ENCODE measurements at places on chromosomes 7 and 10.
A peak's percentile ranks its signal among the peaks of the same experiment; 100 is the strongest.

DNA sequence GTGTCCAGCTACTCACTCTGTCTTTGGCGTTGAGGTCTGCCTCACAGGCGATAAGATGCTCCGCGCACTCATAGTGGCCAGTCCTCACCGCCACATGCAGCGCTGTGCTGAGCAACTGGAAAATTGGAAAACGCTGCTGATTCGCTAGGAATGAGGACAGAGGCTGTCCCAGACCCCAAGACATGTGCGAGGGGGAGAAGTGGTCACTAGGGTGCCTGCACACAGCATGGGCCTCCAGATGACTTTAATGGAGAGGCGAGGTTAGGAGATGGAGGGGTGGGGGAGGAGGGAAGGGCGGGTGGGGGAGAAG is 5.2 kb downstream of the ANKRD1 start:
- DNase-seq: no peak

DNA sequence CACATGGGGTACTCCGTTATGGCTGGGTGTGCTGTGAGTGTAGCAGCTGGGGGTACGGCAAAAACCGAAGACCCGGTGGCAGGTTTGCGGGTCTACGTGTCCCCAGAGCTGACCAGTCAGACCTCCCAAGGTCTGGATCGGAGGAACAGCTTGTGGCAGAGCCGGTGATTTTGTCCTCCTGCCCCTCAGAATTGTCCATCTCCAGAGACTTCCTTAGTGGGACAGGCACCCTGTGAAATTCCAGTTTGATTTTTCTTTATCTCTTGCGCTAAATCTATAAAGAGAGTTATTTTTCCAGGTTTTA is 1.0 kb downstream of the EIF3B start:
- no peak for DNase-seq

- DNase-seq: no peak
Observed at GRCh38 chr10:51462076-51462779, 237.2 kb downstream of the CSTF2T start.

DNA sequence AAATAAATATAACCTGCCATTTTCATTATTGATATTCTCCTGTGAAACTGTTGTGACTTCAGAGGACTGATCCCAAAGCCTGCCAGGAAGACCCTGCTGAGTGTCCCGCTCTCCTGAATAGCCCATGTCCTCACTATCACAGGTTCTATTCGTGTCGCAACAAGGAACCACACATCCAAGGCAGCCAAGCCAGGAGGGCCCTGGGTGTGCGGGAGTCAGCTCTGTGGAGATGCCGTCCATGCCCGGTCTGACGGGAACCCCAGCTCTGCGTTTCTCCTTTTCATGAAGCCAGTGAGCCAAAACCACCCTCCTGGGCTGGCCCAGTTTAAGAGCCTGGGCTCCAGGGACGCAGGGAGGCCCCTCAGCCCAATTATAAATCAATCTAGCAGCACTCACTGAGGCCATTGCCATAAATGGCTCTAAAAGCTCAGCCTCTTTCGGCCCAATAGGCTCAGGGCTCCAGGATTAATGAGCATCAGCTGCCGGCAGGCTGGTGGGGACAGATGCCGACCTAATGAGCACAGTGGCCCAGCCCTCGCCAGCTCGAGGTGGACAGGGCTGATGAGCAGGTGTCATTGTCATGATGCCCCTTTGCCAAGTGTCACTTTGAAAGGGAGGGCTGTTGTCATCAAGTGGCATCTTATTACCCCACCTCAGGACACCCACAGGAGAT is 177.9 kb downstream of the PLXNA4 start:
- DNase-seq: no peak

DNA sequence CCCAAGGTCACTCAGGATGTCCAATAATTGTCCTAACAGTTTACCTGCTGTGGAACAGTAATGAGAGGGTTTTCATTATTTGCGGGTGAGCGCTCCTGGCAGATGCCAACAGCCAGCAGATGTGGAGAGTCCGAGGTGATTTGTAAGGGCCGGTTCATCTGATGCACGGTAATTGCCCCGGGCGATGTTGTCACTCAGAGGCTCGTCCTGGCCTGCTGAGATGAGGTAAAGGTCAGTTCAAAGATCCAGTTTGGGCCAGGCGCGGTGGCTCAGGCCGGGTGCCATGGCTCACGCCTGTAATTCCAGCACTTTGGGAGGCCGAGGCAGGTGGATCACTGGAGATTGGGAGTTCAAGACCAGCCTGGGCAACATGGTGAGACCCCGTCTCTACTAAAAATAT is 16.9 kb downstream of the LHPP start:
- no peak for DNase-seq

DNA sequence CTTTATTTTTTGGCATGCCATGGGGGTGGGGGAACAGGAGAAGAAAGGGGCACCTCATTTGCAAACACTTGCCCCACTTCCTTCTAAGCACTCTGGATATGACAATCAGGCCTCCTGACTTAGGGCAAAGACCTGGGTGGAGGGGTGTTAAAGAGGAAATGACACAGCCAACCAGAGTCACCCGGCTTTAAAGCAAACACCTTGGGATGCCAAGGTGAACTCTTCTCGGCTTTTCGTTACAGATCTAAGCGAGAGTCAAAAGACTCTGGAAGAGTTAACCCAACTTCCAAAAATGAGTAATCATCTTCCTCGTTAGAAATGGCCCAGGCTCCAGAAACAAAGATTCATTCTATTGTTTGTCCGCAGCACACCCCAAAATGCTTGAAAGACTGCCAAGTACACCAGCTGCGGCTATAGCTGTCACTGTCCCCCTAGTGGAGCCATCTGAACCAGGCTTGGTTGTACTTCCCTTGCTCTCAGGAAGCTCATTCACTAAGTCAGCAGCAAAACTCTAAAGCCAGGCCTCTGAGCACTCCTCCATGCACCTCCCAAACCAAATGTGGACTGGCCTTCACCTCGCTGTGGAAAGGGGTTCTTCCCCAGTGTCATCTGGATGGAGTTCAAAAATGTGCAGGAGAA is 24.8 kb downstream of the FAM53B start:
- DNase-seq: no peak

DNA sequence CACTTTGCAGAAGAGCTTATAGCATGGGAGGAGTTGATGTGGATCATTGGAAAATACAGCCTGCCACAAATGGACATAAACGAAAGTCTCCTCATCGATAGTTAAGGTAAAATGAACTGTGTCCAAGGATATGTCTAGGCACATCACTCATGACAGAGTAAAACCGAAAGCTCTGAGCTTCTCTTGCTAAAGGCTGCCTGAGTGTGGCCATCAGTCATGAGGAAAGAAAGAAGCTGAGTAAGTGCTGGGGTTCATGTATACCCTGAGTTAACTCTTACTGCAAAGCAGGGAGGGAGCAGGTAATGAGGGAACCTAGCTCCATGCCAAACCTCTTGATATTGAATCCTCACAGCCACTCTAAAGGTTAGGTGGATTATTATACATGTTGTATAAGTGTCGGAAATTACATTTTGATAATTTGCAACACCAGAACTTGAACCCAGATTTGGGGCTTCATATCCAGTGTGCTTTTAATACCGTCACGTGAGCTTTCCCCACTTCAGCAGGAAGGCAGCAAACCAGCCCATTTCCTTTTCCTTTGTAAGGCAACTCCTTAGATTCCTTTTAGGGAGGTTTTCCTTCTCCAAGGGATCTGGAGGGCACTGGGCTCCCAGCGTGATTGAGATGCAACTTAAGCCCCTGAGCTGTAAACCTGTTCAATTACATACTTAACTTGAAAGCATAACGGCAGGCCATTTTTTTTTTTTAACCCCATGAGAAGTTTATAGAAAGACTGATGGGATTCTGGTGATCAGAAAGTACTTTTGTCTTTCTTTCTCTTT is 215.0 kb downstream of the PHF14 start:
- no peak for DNase-seq

GRCh38 chr10:131737543-131738395 is 163.0 kb upstream of the PPP2R2D start:
- no peak for DNase-seq

- DNase-seq: no peak
Observed at GRCh38 chr7:40194745-40195144, 59.9 kb downstream of the SUGCT start.

DNA sequence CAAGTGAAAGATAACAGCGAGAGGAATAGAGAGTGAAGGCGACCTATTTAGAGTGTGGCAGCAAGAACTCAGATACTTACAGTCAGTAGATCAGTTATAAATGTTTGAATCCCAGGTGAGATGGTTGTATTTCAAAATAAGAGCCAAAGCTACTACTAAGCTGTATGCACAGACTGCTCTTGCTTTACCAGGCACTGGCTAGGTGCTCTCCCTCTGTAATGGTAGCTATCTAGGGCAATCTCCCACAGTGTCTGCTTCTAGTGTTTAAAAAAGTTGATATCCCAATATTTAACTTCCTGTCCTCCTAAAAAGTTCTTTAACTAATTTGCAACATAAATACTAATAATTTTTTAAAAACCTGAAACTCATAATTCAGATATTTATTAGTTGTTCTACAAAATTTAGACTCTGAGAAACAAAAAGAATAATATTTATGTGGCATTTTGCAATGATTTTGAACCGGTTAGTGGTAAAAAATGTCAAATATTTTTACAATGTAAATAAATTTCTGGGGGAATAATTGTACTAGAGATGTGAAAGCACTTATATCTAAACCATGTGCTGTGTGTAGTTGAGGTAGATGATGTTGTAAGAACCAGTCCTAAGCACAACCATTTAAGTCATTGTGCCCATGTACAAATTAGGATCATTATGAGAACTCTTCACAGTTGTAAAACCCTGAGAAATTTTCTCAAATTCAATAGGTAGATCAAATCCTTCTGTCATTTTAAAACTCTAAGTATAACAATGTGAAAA is 349.3 kb upstream of the SEMA3D start:
- DNase-seq: no peak

DNA sequence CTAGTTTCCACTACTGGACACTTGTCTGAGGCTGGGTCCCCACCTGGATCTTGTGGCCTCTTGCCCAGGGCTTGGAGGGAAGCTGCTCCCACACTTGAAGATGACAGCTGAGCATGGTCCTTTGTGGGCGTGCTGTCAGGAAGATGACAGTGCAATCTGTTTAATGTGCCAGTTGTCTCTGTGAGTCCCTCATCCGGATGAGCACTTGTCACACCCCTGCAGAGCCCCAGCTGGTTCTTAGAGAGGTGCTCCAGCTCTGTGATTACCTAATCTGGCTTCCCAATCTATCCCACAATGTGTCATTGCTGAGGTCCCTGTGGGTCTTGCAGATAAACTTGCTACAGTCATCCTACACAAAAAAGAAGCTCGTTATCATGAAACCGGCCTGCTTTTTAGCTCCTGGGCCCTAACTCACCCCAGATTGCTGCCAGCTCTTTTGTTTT is 34.8 kb upstream of the CCSER2 start:
- DNase-seq: no peak

- no peak for DNase-seq
Observed at GRCh38 chr10:116683166-116683565, 59.2 kb downstream of the HSPA12A start.

GRCh38 chr10:6995341-6995740 is 415.3 kb upstream of the PRKCQ start:
- DNase-seq: no peak

DNA sequence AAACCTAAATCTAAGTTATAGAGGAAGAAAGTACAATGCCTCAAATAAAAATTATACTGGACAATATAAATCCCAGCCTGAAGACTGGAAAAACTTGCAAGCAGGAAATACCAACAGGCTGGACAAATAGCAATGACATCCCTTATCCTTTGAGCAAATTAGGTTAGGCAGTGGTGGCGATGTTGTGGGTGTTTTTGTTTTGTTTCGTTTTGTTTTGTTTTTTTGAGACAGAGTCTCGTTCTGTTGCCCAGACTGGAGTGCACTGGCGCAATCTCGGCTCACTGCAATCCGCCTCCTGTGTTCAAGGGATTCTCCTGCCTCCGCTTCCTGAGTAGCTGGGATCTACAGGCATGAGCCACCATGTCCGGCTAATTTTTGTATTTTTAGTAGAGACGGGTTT is 57.3 kb upstream of the TES start:
- no peak for DNase-seq

DNA sequence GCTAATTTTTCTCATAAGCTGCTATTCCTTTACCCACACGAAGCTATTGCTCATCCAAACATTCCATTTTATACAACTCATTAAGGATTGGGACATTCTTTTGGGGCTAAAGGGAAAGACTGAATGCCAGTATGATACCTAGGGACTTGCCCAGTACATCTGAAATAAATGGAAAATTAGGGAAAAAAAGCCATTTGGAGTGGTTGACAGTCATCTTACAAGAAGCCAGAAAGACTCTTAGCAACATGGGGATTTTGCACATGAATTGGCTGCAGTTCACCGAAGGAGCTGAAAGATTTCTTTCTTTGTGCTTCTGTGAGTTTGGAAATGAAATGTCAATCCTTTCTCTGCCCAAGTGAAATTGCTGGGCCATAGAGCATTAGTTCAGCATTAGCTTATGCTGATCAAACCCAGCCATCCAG is 43.3 kb upstream of the MTURN start:
- no peak for DNase-seq

GRCh38 chr10:14456218-14456869 is 125.6 kb upstream of the FRMD4A start:
- DNase-seq: no peak

GRCh38 chr10:7819121-7819460 is 786 bp downstream of the TAF3 start:
- peak; percentile 30 for DNase-seq

DNA sequence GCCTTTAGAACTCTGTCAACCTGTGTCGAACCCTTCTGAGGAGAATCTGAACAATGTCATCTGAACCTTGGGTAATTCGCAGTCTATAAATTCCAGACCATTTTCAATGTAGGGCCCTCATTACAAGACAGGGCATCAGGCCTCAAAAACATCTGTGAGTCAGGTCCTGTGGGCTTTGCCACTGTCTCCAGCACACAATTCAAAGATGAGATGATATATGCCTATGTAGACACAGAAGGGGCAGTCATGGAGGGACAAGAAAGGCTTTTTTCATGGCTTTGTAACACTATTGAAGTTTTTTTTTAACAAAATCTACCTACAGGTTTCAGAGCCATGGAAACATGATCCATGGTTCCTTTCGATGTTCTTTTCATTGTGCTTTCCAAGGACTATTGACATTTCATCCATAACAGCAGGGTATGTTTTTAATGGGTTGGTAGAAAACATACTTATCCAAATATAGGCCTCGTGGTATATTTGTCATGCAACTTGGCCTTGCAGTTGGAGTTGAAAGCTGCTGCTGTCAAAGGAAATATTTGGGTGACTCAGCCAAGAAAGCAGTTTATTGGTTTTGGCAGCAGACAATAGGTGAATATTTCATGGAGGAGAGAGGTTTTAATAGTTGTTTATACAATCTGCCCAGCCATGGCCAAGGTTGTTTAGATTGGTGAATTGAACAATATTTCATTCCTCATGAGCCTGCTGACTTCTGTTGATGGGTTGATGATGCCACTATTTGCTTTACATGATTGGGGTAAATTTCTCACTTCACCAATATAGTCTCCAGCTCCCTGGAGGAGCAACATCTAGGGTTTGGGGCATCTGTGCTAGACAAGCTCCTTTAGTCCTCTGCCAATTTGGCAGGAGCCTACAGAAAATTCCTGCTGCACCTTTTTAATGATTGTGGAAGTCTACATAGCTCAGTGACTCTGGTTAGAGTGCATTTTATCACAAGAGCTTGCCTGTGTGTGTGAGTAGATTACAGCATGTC is 158.4 kb upstream of the TMEM72 start:
- DNase-seq: no peak

Data from neuronal stem cell (in vitro differentiated cells).